ENCODE measurements at places on chromosomes 6 and 20.

DNA sequence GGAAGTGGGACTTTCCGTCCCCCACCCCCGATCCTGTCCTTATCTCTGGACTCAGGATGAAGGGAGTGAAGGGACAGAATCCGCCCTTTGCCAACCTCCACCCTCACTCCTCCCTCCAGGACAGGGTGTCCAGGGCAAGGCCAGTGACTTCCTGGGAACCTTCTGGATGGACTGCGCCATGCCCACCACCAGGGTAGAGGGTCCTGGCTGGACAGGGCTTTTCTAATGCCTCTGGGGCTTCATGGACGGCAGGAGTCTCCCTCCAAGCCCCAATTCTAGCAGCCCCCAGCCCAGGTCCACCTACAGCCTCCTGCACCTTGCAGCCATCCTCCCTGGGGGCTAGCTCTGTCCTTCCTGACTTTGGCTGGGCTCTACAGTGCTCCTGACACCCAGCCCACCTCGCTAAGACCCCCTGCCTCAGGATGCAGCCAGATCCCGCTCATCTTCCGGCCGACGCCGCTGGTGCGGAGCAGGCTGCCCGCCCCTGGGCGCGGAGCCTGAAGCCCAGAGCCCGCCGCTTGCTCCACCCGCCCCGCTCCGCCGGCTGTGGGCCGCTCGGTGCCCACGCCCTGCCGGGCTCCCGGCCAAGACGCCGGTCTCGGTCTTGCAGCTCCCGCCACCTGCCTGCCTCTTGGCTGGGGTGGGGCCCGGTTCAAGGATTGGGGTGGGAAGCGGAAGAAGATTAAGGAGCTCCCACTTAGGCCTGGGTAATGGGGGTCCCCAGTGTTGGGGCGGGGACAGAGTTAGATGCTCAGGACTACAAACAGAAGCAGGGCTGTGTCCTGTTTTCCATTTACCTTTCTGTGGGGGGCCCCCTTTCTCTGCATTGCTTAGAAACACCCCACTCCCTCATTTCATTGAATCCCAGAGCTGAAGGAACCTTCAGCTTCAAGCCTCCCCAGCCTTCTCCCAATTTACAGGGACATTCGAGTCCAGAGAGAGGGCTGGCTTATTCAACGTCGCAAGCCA, 72.8 kb downstream of the MDGA1 start:
- DNase-seq, result no peak

DNA sequence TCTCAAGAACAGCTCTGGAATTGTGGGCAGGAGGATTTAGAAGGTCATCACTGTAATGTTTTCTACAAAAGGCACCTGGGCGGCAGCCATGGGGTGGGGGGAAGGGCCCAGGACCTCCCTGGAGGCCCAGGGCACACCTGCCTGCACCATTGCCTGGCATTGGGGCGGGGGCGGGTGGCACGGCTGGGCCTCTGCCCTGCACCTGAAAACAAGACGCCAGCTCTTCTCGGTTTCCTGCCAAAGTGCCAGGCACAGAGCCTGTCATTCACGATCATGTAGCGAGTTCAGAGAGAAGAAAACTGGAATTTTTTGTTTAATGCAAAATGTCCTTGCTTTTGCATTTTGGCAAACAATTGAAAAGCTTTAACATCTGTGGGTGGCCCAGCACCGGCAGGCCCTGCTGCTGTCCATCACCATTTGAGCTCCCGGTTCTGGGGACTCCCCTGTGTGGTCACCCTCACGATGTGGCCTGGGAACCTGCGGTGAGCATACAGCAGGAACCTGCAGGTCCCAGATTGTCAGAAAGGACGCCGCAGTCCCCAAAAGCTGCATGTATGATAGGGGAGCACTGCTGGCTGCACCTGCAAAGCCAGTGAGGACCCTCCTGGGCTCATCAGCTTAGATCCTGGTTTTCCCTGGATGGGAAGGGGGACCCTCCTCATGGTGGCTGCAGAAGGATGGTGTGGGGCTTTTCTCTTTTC, 262.9 kb downstream of the CDH4 start:
- DNase-seq, result no peak

GRCh38 chr6:70124882-70125545, 177.9 kb downstream of the COL9A1 start:
- DNase-seq, result no peak

GRCh38 chr6:169023161-169023874, 230.3 kb downstream of the THBS2 start:
- no peak for DNase-seq

GRCh38 chr20:17875981-17876385, 92.6 kb downstream of the SNX5 start:
- no peak for DNase-seq

GRCh38 chr6:15254070-15254975, 8.5 kb downstream of the JARID2 start:
- DNase-seq, result no peak

DNA sequence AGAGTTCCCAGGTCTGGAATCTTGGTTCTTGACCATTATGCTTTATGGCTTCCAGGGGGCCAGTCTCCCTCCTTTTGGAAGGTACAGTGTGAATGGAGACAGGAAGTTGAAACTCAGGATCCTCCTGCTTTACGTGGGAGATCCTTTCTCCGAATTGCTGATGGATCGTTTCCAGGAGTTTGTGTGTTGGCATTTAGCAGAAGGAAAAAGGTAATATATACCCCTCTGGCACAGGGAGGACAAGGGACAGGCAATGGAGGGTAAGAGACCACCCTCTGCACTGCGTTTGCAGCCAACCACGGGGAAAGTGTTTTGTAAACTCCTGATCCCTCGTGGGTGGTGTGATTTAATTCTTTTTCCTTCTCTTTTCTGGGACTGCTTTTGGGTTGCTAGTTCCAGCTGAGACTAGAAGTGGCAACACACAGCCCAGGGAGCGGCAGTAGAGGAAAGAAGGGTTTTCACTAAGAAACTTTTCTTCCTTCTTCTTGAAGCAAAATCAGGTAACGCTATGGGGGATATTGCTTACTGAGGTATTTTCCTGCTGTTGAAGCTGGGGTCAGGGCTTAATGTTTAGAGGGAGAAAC, 257.6 kb upstream of the SUPT3H start:
- DNase-seq, result no peak

- no peak for DNase-seq
These were observed 122.8 kb downstream of the SYCP2 start for GRCh38 chr20:59810449-59811187.

DNA sequence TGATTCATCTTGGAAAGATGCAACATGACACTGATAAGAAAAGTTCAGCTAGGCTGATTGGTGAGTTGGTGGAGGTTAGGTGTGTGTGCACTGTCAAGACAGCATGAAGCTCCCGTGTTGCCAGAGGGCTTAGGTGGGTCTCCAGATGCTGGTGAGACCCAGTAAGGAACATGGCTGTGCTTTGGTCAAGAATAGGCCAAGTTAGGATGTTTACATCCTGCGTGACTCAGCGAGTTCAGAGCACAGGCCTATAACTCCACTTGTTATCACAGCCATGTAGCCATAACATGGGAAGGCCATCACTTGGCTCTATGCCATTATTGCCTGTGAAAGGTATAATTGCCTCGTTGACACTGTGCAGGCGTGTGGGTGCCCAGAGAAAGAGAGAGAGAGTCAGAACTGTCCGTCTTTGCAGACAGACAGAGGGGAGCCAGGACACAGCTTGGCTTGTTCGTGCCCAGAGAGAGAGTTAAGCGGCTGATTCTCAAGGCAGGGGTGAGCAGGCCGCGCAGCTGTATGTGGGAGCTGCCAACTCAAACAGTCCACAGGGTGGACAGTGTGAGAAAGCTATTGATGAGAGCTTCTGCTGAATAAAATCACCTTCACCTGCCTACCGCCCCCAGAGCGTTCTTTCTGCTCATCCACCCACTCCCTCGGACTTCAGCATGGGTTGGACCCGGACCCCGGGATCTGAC, 43.5 kb downstream of the OR2B6 start:
- no peak for DNase-seq

GRCh38 chr6:34571388-34571787, 15.3 kb upstream of the SPDEF start:
- DNase-seq, result no peak

DNA sequence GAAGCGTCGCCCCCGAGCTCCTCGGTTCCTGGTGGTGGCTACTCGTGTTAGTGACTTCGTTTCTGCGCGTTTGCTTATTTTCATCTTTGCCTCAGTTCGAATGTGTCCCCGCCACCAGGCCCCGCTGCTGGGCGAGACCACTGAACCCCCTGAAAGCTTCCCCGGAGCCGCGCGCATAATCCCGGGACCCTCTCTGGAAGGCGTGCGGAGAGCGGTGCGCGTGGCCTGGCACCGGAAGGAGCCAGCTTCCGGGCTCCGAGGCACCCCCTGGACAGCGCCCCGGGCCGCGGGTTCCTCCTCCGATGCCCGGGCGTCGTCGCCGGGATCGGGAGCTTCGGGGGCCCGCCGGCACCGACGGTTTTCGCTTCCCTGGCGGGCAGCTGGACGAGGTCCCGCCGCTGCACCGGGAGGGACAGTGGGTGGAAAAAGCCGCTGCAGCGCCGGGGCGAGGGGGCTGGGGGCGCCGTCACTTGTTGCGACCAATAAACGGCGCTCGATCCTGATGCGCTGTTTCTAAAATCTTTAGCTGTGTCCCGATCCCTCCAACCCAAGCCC, 643 bp upstream of the SLC35D3 start:
- DNase-seq, result no peak

GRCh38 chr6:91715171-91715805, 1128.4 kb upstream of the MAP3K7 start:
- DNase-seq, result no peak

GRCh38 chr20:50373674-50374286, 136.4 kb upstream of the PTPN1 start:
- no peak for DNase-seq

DNA sequence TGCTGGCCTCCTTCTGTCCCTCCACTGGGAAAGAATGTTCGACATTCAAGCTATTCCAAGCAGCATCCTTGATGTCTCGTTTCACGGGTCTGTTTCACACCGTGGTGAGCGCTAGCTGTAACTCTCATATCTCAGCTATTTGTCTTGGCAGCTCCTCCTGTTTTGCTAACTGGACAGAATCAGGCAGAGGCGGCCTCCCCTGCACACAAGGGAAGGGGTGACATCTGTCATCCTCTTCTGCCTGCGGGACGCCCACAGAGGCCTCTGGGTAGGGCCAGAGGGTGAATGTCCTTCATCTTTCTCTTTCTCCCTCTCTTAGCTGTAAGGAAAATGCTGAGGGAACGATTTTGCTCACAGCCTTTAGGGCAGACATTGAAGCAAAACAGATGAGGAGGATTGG, 232.8 kb upstream of the GMDS start:
- DNase-seq, result no peak

All from CD4-positive, alpha-beta T cell (primary cell).